GM23338 (cell line): ENCODE measurements at places on chromosomes 7 and 10. TPM values are rescaled to one million over a fixed set of nuclear protein-coding genes. Genes with fewer than 3 reads are reported as not detected.
A peak's percentile ranks its signal among the peaks of the same experiment; 100 is the strongest.

DNA sequence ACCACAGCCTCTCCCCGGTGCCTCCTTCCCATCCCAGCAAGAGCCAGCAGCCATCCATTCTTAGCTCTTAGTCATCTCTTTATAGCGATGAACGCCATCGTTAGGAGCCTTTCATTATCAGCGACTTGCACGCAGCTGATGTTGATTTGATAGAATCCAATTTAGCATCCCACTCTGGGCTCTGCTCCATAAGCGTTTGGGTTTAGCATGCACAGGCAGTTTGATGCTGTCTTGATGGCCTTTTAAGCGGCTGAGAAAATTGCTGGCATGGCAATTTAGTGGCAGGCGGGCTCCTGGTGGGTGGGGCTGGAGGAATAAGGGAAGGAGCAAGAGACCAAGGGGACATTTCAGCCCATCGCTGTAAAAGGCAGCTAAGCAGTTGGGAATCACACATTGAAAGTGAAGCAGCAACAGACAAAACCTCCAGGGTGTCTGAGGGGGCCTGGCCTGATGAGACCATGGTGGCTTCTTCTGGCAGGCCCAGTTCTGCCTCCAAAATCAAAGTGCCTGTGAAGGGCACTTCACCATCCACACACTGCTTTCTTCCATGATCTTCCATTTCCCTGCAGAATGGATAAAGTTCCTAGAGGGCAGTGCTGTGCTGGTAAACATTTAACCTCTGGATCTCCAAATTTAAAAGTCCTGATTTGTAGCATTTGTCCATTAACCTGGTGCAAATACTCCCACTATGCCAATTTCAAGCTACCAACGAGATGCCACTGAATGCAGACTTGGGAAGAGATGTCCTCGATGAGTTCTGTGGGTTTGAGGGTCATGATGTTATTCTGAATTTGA, 107.8 kb upstream of the PLXNA4 start:
- no peak for DNase-seq

GRCh38 chr7:111126987-111127386, 36.1 kb downstream of the LRRN3 start:
- no peak for DNase-seq

PIK3AP1 gene
- 2.3 and 2.4 TPM in 2 replicates for total RNA-seq

CASTOR2 gene
- 26.1 and 35.7 TPM in 2 replicates for total RNA-seq

FKBP6 gene
- not detected in 2 replicates for total RNA-seq

DNA sequence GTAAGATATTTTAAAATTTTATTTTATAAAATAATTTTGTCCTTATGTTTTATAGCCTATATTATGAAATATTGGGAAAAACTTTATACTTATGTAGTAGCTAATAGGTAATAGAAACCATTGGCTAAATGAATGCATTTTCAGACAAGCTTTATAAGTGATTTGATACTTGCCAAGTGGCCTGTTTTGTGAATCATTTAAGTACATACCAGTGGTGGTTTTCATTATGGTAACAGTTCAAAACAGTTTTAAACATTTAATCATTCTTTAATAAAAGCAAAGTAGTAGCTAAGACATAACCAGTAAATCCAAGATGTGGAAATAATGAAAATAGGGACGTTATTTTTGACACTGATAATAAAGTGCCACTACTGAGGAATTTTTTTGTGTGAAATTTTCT, 182.2 kb downstream of the PHF14 start:
- DNase-seq, result no peak

DNA sequence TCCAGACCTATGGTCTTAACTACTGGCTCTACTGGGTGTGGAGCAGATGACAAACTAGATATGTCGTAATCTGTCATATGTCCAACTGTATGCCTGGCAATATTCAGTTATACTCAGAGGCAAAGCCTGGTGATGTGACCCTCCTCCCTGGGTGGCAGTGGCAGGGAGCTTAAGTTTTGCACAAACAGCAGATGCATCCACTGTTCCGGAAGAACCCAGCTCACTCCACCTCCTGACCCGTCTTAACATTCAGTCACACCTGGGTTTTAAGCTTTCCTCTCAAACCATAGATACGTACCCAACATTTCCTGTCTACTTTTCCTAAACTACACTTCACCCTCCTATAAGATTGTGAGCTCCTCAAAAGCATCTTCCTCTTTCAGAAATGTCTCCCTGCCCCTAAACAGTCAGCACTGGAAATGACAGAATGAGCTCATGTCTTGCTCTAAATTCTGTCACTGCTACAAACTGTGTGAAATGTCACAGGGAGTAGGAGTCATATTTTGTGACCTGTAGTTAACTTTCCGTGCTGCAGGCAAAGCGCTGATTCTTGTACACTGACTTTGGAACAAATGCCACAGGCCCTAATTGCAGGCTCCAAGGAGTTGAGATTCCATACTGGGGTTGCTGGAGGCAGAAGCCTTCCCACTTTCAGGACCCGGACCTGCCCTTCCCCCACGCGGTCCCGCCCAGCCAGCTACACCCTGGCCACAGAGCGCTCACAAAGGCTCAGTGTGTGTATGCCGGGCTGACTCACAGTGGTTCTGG, 23.9 kb downstream of the SCD start:
- DNase-seq, result peak; percentile 80

GRCh38 chr7:1659696-1660095, 10.4 kb upstream of the ELFN1 start:
- no peak for DNase-seq

GRCh38 chr7:46175221-46175620, 254.1 kb upstream of the IGFBP3 start:
- no peak for DNase-seq

CCDC146 gene
- 0.19 and 0.35 TPM in 2 replicates for total RNA-seq

DNA sequence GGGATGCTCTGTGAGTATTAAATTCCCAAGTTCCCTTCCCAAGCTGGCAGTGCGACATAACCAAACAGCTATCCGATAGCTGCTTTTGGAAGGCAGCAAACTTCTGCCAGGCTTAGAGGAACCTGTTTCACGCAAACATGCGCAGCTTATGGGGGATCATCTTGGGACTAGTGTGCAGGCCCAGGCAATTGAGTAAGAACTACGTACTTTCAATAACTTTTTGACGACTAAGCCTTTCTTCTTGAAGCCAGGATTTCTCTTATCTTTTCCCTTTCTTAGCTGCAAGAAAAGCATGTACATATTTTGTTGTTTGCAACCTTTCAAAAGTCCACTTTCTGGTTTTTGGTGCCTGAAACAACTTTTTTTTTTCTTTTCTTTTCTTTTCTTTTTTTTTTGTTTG, 28.7 kb upstream of the SEPHS1 start:
- DNase-seq, result no peak

DNA sequence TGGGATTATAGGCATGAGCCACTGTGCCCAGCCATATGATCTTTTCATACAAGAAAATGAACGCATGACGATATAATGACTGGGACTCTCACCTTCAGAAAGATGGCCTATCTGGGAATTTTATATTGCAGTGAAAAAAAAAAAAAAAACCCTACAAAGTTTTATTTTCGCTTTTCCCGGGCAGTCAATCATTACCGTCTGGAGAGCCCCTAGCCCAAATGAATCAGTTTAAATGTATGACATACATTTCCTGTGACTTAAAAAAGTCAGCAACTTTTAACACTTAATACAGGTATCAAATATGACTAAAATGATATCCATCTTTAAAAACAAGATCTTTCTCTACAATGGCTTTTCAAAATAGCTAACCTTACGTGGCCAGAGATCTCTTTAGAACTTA, 48.2 kb upstream of the NMT2 start:
- no peak for DNase-seq

DCLRE1A gene
- 13.5 and 13.8 TPM in 2 replicates for total RNA-seq

ASAH2 gene
- total RNA-seq, result 0.04 and 0.17 TPM in 2 replicates

GRCh38 chr7:36312915-36313334, 76.7 kb upstream of the ANLN start:
- no peak for DNase-seq

CALML5 gene
- 0.27 TPM in 1 of 2 replicates, not detected in the other for total RNA-seq

TNS3 gene
- 20.6 and 28.7 TPM in 2 replicates for total RNA-seq
